Mucosa of descending colon (tissue), 3 donors: ENCODE measurements at places on chromosomes 6 and 20. TPM values are rescaled to one million over a fixed set of nuclear protein-coding genes. Genes with fewer than 3 reads are reported as not detected.

The PGC gene
- total RNA-seq: not detected

The SLC22A7 gene
- not detected for total RNA-seq

The MMS22L gene
- 9.5 TPM for total RNA-seq

The SUPT3H gene
- total RNA-seq: 3.0 TPM

The SLC17A9 gene
- total RNA-seq: 22.2 TPM

The SH3BGRL2 gene
- total RNA-seq: 158 TPM

The FOXQ1 gene
- 0.60 TPM for total RNA-seq

The TNF gene
- 0.41 TPM for total RNA-seq

The SCUBE3 gene
- 11.6 TPM for total RNA-seq

The RAET1L gene
- not detected for total RNA-seq

The ZBTB46 gene
- total RNA-seq: 5.7 TPM

The RBPJL gene
- total RNA-seq: not detected

The ULBP3 gene
- 1.9 TPM for total RNA-seq

The SLC22A16 gene
- 0.16 TPM for total RNA-seq

The SYS1 gene
- total RNA-seq: 37.2 TPM

The ZSCAN31 gene
- total RNA-seq: 8.7 TPM

The TSPO2 gene
- total RNA-seq: not detected

The NKAIN4 gene
- total RNA-seq: 1.6 TPM

The SAYSD1 gene
- 12.8 TPM for total RNA-seq

The CEP85L gene
- total RNA-seq: 4.0 TPM
